DND-41 (cell line): ENCODE measurements at places on chromosomes 3 and 15.

- no peak for DNase-seq
These were observed 22.3 kb upstream of the CFAP161 start for GRCh38 chr15:81111510-81112470.

- no peak for DNase-seq
These were observed 36.6 kb upstream of the ARID3B start for GRCh38 chr15:74504418-74504817.

- DNase-seq: no peak
These were observed 6.2 kb upstream of the OCA2 start for GRCh38 chr15:28105224-28105791.

DNA sequence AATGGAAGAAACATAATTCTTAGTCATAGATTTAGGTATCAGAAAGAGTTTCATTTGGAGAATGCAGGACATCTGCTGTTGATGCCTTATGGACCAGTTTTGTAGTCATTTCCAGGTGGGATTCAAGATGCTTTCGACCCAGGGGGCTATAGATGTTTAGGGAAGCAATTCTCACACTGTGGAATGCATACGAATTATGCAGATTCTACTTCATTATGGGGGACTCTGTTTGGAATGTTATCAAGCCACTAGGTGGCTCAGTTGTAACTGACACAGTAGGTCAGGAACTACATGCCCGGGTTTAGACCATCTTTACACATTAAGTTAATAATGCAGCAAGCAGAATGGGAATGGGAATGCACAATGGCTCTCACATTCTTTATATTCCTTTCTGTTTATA is 1359.8 kb downstream of the ZPLD1 start:
- DNase-seq: no peak

- DNase-seq: no peak
These were observed at the start of gene PAQR9 for GRCh38 chr3:142963516-142964448. Gene PAQR9 (minus strand): TSS chr3:142963674. CDS start chr3:142963336, 338 bp downstream.

DNA sequence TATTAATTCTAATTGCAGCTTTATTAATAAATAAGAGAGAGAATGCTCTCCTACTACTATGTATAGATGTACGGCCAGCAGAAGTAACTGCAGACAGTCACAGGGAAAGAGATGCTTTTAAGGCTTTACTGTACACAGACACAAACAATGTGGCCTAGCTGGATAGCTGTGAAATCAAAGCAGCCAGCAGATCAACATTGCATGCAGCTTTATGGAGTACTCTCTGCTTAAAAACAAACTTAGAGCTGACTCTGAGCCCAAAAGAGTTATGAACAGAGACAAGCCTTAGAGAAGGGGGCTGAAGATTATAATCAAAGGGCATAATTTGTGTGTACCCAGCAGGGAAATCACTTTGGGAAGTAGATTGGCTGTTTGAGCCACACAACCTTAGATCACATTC is 47.2 kb downstream of the CADM2 start:
- DNase-seq: no peak

DNA sequence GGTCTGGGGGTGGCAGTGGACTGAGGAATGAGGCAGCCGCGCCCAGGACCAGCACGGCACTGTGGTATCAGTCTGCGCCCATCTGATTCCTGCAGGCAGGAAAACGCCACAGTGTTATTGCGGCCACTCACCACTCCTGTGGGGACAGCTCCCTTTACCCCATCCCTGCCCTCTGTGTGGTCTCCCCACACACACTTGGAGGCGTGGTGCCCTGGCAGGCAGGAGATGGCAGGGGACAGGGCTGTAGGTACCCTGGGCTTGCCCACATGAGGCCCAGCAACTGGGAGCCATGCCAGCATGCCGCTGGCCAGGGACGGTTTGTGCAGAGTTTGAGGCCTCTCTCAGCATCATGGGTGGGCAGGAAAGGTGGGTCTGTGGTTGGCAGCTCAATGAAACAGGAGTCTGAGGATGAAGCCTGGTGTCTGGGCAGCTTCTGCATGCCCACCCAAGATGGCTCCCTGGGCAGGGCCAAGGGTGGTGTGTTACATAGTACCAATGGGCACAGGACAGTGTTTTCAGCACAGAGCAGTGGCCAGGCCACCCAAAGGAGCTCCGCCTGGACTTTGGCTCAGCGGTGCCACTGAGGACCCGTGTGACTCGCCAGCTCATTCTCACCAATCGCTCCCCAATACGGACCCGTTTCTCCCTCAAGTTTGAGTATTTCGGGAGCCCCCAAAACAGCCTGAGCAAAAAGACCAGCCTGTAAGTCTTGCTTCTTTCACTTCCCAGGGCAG is 27.2 kb downstream of the ACAA1 start:
- no peak for DNase-seq

DNA sequence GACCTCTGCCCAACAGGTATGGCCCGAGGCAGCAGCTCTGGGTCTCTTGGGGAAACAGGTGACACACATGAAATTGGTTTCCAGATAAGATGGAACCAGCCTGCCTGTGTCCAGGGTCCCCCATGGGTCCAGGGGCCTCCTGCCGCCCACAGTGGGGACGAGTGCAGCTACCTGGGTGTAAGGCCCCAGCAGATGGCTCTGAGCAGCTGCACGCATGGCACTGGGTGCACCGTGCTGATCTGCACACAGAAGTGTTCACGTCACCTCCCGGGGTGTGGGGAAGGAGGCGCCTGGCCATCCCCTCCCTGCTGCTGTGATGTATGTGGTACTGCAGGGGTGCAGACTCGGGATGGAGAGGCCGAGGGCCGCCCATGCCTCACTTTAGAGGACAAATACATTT is 63.6 kb downstream of the NIPA2 start:
- DNase-seq: no peak

GRCh38 chr3:39671116-39671515 is 138.3 kb upstream of the MYRIP start:
- DNase-seq: no peak

DNA sequence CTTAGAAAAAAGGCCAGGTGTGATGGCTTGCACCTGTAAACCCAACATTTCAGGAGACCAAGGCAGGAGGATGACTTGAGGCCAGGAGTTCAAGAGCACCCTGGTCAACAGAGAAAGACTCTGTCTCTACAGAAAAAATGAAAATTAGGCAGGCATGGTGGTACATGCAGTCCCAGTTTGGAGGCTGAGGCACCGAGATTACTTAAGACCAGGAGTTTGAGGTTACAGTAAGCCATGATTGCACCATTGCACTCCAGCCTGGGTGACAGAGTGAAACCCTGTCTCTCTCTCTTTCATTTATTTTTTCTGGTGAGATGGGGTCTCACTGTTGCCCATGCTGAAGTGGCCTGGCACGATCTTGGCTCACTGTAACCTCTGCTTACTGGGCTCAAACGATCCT is 24.7 kb downstream of the IP6K1 start:
- no peak for DNase-seq

DNA sequence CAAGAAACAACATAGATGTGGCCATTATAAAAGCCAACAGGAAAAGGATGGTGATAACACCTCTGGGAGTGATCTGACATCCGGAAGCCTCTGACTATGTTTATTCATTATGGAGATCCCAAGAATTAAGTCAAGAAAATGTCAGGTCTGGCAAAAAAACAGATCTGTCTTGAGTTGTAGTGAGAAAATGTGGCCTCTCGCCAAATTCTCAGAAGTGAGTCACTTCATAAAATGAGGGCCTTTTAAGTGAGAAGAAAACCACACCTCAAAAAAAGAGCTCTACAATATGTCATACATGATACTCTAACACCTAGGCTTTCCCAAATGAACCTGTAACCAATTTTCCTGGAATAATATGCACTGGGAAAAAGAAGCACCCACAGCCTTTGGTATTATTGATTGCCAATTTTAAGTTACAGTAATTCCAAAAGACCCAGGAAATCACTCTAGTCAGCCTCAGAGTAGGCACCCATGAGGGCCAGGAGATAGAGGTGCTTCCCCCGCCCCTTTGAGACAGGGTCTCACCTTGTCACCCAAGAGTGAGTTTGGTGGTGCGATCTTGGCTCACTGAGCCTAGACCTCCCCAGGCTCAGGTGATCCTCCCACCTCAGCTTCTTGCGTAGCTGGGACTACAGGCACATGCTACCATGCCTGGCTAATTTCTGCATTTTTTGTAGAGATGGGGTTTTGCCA is 38.0 kb downstream of the CCR3 start:
- DNase-seq: no peak

GRCh38 chr3:144032531-144033239 is 61.1 kb downstream of the DIPK2A start:
- no peak for DNase-seq

DNA sequence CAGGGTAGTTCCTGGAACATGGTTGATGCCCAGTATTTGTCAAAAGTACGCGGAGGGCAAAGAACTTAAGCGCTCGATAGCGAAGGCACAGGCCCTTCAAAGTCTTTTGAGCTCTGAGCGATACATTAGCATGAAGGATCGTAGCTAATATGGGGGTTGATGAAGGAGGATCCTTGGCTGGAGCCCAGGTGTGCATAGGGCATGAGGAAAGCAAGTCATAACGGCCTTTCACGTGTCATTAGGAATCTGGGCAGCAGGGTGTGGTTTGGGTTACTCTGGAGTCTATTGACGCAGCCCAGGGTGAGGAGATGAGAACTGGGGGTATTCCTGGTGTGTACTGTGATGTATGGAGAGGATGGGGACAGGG is 31.7 kb downstream of the SPINK8 start:
- DNase-seq: peak; percentile 35

GRCh38 chr3:38990621-38991020 is 61.1 kb downstream of the SCN11A start:
- no peak for DNase-seq

DNA sequence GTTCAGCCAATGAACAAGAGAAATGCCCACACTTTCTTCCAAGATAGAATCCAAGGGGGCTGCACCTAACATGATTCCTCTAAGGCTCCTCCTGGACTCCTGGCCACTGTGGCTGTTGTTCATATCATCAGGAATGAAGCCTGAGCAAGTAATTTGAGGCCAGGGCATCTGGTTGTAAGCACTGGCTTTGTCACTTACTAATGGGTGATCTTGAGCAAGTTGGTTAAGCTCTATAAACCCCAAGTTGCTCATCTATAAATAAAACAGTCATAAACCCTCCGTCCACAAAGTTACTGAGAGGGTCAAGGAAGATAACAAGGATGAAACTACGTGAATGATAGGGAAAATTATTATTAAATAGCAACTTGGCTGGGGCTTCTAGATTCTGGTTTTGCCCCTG is 58.3 kb downstream of the CDC25A start:
- no peak for DNase-seq

GRCh38 chr3:192054881-192055280 is 593.9 kb downstream of the PYDC2 start:
- DNase-seq: no peak

GRCh38 chr3:62135741-62136140 is 237.6 kb downstream of the FEZF2 start:
- no peak for DNase-seq

- no peak for DNase-seq
These were observed 53.2 kb downstream of the CHAC1 start for GRCh38 chr15:41006479-41006878.

GRCh38 chr3:187085021-187085666 is 54.2 kb downstream of the RPL39L start:
- DNase-seq: no peak

DNA sequence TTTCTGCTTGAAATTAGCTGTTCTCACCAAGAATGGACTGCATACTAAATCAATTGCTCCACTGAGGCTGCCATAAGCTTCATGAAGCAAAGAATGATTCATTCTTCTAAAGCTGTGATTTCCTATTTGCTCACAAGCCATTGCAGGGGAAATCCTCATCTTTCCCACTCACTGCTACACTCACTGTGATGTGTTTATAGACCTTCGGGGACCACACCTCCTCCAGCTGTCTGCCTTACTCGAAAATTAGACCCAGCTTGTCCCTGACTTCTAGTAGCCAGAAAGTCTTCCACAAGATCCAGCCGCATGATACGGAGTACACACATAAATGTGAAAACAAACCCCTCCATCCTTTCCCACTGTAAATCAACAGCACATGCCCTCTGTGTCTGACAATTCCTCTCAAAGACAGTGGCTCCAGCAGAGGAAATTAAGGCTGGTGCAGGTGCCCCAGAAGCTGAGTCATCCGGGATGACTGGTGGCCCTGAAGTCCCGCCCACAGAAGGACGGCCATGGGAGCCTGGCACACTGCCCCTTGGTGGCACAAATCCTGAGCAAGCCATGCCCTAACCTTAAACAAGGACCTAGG is 172.0 kb downstream of the STT3B start:
- DNase-seq: peak; percentile 8

GRCh38 chr3:15032650-15033049 is 32.5 kb downstream of the MRPS25 start:
- DNase-seq: no peak

DNA sequence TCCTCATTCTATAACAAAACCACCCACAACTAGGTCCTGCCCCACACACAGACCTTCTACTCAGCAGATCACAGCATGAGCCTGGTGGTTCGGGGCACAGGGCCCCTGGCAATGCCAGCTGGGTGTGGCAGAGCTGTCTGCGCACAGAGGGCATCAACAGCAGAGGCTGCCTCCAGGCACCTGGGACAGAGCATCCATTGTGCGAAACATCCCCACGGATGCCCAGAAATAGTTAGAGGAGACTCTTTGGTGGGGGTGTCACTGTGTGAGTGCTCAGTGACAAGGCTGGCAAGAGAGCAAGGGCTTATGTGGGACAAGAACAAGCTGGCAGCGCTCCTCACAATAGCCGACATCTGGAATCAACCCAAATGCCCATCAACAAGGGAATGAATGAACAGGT is 487.4 kb upstream of the PROK2 start:
- DNase-seq: no peak

- no peak for DNase-seq
These were observed 324.0 kb downstream of the UACA start for GRCh38 chr15:70439304-70439877.

GRCh38 chr3:12005951-12006625 is 1.9 kb downstream of the SYN2 start:
- DNase-seq: no peak

DNA sequence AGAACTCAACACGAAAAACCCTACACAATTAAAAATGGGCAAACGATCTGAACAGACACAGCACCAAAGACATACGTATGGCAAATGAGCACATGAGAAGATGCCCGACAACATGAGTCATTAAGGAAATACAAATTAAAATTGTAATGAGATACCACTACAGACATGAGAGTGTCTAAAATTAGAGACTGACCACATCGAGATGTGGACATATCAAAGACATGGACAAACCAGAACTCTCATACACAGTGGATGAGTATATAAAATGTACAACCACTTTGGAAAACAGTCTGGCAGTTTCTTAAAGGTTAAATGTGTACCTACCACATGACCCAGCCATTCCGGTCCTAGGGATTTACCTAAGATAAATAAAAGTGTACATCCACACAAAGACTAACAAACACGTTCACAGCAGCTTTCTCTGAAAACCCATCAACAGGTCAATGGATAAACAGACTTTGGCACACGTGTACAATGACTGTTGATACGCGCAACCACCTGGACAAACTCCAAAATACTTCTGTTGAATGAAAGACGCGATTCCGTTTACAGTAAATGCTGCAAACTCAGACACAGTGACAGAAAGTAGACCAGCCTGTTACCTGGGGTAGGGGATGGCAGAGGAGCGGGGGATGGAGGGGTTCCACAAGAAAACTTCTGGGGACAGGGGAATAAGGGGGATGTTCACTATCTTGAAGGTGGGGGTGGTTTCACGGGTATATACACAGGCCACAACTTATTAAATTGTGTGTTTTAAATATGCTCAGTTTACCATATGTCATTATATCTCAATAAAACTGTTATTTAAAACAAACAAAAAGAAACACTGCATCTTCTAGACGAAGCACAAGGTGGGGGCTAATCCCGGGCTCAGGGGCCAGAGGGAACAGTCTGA is 2.1 kb downstream of the TNK2 start:
- DNase-seq: no peak

GRCh38 chr3:160968761-160969160 is 136.4 kb downstream of the B3GALNT1 start:
- DNase-seq: no peak
